ENCODE measurements at places on chromosomes 5 and 9.

DNA sequence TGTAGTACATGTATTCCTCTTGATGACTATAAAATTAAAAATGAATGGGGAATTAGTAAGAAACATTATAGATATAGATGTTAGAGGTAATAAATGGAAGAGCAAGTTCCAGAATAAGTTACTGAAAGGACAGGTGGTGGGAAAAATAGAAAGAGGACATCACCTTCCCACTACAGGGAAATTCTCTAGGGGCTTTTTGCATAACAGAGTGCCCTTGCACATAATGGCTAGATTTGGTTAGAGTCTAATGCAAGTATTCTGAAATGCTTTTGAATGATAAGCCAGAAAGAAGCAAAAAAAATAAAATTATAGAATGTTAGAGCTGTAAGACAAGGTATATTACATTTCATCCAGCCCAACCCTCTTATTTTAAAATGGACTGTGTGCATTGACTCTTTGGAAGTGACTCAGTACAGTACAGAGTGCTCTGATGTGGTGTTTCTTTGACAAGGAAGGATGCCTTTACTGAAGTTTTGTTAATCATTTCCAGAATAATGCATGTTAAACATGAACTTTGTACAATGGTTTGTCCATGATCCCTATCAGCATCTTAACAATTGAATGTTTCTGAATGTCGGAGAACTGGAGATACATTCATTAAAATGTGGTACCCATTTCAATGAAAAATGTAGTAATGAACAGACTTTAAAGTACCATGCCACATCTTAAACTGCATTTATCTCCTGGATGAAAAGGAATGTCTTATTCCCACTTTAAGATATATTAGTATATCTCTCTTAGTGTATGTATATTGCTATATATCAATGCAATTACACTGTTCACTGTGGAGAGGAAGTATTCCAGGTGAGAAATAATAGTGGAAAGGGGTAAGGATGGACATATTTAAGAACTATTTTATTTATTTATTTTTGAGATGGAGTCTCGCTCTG is 391.1 kb downstream of the ADGRV1 start:
- no peak for DNase-seq

GRCh38 chr5:8188874-8189565 is 320.1 kb downstream of the MTRR start:
- DNase-seq = no peak

DNA sequence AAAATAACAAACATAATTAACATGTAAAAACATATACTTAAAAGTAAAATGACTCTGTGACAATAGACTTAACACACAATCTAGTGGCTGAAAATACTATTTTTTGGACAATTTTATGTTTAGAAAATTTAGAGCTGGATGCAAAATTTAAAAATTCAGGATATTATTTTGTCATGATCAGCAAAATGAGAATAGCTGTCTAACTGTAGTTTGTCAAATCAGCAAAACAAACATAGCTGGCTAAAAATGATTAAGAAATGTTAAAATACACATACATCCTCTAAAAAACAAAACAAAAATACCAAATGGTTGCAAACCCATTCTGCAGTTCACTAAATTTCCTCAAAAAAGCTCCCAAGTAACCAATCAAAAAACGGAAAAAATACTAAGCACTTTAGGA is 18.6 kb downstream of the C9orf72 start:
- DNase-seq = no peak

- no peak for DNase-seq
Observed at GRCh38 chr5:5813441-5813840, 391.0 kb downstream of the ICE1 start.

DNA sequence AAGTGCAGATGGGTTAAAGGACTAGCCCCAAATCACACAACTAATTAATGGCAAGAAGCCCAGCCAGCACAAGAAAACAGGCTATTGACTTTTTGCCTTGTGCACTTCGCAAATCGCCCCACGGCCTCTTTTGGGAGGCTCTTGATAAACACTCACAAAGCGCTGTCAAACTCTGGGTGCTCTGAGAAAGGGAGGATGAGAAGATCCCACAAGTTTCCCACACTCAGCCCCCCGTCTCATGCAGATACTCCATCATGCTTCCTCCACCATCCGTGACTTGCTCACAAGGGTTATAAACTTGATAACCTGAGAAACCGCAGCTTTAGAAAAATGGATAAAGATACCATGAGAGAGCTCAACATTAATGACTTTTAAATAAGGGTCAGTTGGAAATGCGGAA is 219.7 kb downstream of the EBF1 start:
- no peak for DNase-seq

DNA sequence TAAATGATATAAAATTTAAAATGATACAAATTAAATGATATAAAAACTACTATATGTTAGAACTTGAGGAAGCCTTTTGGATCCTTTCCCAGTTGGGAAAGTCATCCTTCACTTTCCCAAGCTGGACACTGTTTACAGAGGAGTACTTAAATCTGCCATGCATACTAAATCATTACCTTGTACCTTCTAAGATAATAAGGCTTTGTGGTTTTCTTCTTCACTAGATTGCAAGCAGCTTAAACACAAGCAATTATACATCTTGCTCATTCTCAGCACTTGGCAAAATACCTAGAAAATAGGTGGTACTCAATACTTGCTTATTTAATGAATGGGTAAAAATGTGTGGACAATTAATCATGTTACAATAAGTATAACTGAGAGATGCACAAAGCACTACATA is 666.8 kb downstream of the PTPRD start:
- DNase-seq = no peak

DNA sequence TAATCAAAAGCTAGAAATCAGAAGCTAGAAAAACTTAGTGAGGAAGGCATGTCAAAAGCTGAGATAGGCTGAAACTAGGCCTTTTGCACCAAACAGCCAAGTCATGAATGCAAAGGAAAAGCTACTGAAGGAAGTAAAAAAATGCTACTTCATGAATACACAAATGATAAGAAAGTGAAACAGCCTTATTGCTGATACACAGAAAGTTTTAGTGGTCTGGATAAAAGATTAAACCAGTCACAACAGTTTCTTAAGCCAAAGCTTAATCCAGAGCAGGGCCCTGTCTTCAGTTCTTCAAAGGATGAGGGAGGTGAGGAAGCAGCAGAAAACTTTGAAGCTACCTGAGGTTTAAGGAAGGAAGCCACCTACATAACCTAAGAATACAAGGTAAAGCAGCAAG is 102.5 kb upstream of the SH3GL2 start:
- no peak for DNase-seq

DNA sequence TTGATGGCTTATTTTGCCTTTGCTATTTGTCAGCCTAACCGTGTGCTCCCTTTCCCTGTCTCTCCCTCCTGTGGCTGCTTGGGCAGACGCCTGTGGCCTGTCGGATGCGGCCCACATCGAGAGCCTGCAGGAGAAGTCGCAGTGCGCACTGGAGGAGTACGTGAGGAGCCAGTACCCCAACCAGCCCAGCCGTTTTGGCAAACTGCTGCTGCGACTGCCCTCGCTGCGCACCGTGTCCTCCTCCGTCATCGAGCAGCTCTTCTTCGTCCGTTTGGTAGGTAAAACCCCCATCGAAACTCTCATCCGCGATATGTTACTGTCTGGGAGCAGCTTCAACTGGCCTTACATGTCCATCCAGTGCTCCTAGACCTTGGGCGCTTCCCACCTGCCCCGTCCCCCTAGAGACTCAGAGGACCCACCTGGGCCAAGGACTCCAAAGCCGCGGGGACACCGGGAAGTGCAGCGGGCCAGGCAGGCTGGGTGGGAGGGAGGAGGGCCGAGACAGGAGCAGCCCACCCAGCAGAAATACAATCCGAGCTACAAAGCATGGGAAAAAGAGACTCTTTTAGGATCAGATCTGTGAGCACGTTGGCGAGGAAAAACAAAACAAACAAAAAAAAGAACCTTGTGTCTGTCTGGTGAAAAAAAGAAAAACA is 10.6 kb downstream of the NR2F1 start:
- no peak for DNase-seq

GRCh38 chr5:149410071-149410470 is 31.0 kb upstream of the IL17B start:
- no peak for DNase-seq

GRCh38 chr9:90499761-90500160 is 142.9 kb downstream of the DIRAS2 start:
- no peak for DNase-seq

DNA sequence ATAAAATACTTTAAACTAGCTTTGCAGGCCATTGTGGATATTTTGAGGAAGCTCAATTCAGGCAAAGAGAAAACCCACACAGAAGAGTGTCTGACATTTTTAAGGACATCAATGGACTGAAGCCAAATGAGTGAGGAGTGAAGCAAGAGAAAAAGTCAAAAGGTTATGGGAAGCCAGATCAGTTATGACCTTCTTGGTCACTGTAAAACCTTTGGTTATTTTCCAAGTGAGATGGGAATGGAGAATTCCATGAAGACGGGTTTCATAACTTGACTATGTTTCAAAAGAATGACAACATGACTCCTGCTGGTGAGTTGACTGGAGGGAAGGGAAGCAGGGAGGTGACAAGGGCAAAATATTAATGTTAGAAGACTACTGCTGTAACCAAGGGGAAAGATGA is 585.2 kb downstream of the EFNA5 start:
- no peak for DNase-seq

DNA sequence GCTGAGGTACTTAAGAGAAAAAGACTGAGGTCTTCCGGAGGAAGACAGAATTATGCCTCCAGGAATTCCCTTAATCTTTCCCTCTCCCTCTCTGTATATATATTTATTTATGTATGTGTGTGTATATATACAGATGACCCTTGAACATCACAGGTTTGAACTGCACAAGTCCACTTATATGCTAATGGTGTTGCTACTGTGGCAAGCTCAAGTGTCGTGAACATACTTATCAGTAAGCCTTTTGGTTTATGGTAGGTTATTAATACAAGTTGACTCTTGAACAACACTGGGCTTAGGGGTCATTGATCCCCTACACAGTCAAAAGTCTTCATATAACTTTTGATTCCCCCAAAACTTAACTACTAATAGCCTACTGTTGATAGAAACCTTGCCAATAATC is 106.8 kb downstream of the NUDT12 start:
- no peak for DNase-seq

- no peak for DNase-seq
Observed at GRCh38 chr5:81790336-81790735, 39.4 kb upstream of the SSBP2 start.

- DNase-seq = no peak
Observed at GRCh38 chr9:13598738-13599137, 319.2 kb upstream of the MPDZ start.

- no peak for DNase-seq
Observed at GRCh38 chr9:23477908-23478307, 348.1 kb downstream of the ELAVL2 start.

- no peak for DNase-seq
Observed at GRCh38 chr9:125529589-125530515, 177.2 kb downstream of the MAPKAP1 start.

DNA sequence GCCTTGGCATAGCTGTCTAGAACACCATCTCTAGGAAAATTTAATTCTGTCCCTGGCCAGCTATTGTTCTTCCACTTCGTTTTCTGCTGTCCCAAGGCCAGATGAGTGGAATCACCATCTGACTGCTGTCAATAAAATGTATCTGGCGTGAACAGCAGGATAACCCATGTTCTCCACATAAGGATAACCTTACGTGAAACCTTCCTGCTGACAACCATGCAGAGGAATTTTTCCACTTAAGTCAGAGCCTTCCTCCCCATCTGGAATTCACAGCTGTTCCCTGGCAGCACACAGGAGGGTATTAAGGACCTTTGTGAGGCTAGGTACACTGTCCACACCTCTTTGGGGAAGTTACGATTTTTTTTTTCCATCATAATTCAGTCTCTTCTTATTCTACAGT is 28.6 kb downstream of the RNF44 start:
- DNase-seq = no peak

- no peak for DNase-seq
Observed at GRCh38 chr5:1659100-1659981, 135.6 kb upstream of the LPCAT1 start.

DNA sequence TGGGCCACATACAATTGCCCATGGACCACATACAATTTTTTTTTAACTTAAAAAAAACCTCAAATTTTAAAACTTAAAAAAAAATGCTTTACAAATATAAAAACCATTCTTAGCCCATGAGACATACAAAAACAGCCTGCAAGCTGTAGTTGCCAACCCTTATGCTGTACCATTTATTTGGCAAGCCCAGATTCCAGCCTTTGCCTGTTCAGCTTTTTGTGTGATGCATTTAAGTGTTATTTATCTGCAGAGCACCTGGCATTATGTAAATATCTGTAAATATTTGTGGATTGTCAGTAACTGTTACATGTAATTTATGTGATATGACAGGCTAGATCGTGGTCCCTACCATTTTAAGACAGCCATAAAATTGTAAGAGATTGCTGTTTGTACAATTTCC is 32.6 kb downstream of the HEXB start:
- DNase-seq = no peak

Data from BE2C (cell line).